Activated T-helper 1 cell treated with Interleukin-2 at 50 U/mL for 16 hours (primary cell): ENCODE measurements at places on chromosomes 16 and 17.

DNA sequence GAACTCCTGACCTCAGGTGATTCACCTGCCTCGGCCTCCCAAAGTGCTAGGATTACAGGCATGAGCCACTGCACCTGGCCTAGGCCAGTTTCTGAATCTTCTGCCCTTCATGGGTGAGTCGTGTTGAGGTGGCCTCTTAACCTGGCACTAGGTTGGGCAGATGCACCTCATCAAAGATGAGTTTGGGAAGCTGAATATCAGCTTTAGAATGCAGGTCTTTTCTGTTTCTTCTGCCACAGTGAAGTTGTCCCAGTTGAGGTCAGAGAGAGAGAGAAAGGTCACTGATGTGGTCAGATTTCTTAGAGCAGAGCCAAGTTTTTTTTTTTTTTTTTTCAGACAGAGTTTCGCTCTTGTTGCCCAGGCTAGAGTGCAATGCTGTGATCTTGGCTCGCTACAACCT is 111.3 kb upstream of the WSCD1 start:
- no peak for DNase-seq

DNA sequence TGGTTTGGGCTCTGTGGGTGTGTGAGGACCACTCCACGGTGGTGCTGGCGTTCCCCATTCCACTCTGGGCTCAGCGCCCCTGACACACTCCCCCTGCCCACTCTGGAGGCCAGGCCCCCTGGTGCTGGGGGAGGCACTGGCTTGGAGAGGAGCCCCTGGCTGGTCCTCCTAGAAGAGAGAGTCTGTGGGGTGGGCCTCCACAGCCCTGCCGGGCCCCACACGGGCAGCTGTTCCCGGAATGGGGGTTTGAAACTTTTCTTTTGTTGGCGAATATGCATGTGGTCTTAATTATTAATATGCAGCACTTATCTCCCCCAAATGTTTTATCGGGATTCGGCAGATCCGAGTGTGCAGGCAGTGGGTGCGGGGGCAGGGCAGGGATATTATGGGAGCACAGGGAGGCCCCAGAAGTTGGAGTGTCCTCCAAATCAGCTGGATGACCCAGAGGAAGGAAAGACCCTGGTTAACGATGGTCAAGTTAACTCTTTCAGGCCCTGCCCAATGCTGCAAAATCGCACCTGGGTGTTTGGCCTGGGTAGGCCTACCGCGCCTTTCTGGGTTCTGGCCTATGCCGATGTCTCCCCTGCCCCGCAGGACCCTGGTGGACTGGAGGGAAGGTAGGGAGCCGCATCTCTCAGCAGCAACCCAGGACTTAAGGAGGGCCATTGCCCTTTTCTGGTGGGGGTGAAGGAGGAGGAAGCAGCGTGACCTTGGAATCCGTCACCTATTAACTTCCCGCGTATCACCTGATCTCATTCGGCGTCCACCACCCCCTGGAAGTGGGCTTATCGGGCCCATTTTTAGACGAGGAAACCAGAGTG is 36.0 kb downstream of the TMEM235 start:
- DNase-seq: no peak

GRCh38 chr17:61627658-61628057 is 36.6 kb upstream of the NACA2 start:
- no peak for DNase-seq

GRCh38 chr16:69632828-69633227 is 67.1 kb downstream of the NFAT5 start:
- DNase-seq: no peak

GRCh38 chr16:7638306-7638705 is 305.7 kb downstream of the RBFOX1 start:
- DNase-seq: no peak

- DNase-seq: no peak
Measured at GRCh38 chr17:17498606-17499301, 2.6 kb upstream of the RASD1 start.

DNA sequence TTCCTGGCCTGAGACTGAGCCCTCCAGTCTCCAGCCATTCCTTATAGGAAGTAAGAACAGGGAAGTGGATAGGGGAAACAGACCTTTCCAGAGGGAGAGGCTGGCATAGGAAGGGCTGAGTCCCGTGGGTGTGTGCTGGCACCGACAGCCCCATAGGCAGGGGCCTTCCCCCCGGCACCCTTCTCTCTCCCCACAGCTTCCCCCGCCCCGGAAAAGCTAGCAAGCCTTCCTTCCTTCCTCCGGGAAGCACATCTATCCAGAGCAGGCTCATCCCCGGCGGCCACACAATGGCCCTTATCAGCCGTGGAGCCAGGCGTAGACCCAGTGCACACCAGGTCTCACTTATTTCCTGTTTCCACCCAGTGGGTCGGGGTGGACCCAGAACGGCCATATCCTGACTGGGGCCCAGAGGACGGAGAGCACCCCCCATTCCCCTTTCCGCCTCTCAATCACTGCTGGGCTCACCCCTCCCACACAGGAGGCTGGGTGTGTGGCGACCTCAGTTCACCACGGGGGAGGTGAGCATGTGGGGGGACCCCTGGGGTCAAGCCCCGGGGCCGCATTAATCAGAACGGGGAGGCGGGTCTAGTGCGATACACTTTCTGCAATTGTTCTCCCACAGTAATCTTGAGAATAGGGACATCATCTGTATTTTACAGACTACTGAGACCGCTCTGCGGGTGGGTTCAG is 950 bp upstream of the MYO1C start:
- no peak for DNase-seq

- no peak for DNase-seq
Measured at GRCh38 chr17:19538095-19539039, 4.7 kb downstream of the SLC47A1 start.

DNA sequence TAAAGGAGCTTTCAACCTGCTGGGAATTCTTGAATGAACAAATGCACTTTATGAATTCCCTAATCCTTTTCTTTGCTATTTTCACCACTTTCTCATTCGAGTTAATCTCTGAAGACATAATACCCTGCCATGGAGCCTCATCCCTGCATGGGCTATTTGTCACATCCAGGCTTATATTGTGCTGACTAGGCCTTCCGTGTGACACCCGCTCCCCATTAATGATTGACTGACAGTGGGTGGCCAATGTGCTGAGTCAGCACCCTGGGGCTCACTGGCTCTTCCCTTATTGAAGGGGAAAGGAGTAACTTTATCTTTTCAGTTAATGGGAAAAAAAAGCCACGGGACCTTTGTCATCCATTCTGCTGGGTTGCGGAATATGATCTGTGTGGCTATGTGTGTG is 1024.8 kb upstream of the EEF2KMT start:
- no peak for DNase-seq

GRCh38 chr17:1906662-1907101 is 76.9 kb downstream of the RPA1 start:
- no peak for DNase-seq

GRCh38 chr17:29546085-29546484 is 20.8 kb downstream of the ABHD15 start:
- DNase-seq: no peak

GRCh38 chr17:681738-682529 is 32.7 kb downstream of the VPS53 start:
- DNase-seq: no peak

DNA sequence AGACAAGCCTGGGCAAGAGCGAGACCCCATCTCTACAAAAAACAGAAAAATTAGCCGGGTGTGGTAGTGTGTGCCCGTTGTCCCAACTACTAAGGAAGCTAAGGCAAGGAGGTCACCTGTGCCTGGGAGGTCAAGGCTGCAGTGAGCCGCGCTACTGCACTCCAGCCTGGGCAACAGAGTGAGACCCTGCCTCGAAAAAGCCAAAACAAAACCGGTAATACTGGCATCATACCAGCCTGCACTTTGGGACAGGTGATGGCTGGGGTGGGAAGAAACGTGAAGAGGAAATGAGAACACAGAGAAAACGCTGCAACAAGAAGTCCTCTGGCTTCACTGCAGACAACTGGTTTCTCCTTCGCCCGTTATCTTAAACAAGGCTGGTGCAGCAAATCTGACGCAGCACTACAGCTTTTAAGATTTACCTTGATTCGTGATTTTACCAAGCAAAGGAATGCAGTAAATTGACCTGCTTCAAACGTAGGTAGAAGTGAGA is 725 bp upstream of the CASC3 start:
- DNase-seq: no peak

DNA sequence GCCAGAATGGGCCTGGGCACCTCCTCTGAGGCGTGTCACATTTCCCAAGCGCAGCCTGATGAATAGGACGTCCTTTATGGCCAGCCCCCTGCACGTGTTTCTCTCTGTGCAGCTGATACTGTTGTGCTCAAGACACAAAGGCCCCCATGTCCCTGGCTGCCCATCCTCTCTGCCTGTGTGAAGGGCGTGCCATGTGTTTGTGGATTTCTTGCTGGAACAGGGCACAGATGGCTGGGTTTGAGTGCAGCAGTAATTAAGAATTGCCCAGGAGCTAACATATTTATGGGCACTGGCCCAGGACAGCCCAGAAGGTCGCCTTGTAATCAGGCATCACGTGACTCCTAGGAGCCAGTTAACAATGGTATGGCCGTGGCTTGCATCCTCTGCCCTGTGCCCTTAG is 181.1 kb downstream of the CCDC182 start:
- DNase-seq: no peak
